ENCODE measurements at places on chromosomes 5 and 9.

DNA sequence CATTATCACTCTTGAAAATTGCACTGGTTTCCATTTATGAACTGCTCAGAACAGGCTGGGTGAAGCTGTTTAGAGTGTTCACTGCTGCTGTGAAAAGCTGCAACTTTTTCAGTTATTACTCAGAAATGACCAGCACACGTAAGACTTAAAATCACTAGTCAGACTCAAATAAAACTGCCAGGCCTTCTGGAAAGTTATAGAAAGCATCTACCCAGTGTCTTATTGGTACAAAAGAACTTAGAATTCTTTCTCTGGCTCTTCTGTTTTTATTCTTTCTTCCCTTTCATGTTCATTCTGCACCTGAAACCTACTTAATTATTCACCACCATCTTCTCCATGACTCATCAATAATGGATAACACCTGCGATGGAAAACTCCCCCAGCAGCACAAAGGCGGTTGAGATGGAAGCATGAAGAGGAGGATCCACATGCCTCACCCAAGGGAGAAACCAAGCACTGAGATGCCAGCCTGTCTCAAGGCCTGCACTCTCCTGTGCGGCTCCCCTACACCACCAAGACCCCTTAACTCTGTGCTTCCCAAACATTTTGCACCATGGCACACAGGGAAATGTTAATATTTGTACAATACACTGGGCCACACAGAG is 171.9 kb downstream of the ENTREP1 start:
- DNase-seq, result no peak

DNA sequence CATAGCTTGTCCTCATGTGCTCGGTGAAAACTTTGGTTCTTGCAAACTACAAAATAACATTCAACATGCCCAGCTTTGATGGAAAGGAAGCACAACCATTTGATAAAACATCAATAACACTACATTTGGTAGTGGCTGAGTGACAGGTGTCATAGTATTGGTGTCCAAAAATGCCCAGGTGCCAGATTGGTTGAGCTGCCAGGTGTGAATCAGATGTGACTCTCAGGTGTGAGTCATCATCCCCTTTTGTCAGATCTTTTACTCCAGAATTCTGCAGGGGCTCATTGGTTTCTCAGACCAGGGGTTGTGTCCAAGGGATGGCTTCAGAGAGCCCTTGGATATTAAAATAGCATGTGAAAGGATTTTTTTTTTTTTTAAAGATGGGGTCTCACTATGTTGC is 22.5 kb upstream of the POMT1 start:
- DNase-seq, result no peak

DNA sequence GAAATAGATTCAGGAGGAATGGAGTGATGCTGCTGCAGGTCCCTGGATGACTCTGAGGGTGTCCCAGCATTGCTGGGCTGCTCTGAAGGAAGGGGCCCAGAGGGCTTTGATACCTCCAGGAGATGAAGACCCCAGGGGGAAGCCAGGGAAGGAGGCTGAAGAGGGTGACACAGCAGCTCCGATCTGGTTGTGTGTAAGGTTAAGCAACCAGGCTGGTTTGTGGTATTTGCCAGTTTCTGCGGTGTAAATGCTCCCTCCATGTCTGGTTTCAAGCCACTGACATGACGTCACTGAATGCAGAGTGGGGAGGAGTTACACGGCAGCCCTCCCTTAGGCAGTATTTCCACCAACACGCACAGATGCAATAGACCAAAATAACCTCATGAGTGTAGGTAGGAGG is 40.0 kb upstream of the ORM1 start:
- DNase-seq, result no peak

GRCh38 chr5:57531333-57531732 is 48.7 kb upstream of the ACTBL2 start:
- DNase-seq, result no peak

- no peak for DNase-seq
Measured at GRCh38 chr9:73154722-73155121, 3.1 kb downstream of the ANXA1 start.

GRCh38 chr5:87121304-87122150 is 146.2 kb upstream of the RASA1 start:
- DNase-seq, result no peak

DNA sequence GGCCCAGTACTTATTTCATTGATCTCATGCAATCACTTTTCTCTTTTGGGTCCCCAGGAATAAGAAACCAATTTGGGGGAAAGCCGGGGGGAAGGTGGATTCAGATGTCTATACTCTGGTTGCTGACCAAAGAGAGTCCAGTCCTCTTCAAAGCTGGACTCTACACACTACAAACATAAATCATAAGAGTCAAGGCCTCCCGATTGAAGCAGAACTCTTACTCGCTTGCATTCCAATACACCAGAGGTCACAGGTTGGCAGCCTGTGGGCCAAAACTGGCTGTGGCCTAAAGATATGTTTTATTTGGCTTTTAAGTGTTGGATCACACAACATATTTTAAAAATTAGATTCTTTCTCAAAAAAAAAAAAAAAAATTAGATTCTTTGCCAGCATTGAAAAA is 311.4 kb upstream of the MSX2 start:
- no peak for DNase-seq

- DNase-seq, result no peak
Measured at GRCh38 chr5:131285703-131286399, 22.0 kb downstream of the CDC42SE2 start.

- DNase-seq, result no peak
Measured at GRCh38 chr5:33808699-33809098, 83.1 kb downstream of the ADAMTS12 start.

- DNase-seq, result no peak
Measured at GRCh38 chr5:167576126-167576525, 715.3 kb upstream of the WWC1 start.

- DNase-seq, result no peak
Measured at GRCh38 chr5:180498378-180498777, 4.2 kb downstream of the CNOT6 start.

- no peak for DNase-seq
Measured at GRCh38 chr9:33124751-33125381, 42.3 kb downstream of the B4GALT1 start.

DNA sequence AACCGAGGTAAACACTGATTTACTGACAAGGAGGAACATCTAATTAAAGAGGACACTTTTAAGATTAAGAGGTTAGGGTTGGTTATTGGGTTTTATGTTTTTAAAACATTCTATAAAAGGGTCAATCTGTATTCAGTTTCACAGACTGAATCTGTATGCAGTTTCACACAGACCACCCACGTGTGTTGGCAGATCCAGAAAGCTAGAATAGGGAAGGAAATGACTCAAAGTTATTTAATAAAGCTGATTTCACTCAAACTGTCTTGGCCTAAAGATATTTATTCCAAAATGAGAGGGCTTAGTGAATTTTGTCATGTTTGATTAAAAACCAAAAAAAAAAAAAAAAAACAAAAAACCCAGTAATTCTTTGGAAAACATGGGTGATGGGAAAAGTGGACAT is 140.2 kb downstream of the SLC24A2 start:
- no peak for DNase-seq

DNA sequence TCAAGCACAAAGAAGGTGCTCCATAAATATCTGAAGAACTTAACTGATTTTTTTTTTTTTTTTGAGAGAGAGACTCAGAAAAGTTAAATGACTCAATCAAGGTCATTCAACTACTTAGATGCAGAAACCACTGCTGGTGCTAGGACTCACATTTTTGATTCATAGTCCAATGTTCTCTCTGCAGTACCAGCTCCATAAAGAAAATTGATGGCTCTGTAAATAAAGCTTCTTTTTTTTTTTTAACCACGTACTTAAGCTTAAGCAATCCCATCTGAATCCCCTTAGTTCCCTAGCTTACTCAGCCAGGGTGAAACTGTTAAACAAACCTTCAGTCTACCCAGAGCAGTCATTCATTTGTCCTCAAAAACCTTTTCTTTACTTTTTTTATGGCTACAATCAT is 657.0 kb upstream of the WWC1 start:
- no peak for DNase-seq

DNA sequence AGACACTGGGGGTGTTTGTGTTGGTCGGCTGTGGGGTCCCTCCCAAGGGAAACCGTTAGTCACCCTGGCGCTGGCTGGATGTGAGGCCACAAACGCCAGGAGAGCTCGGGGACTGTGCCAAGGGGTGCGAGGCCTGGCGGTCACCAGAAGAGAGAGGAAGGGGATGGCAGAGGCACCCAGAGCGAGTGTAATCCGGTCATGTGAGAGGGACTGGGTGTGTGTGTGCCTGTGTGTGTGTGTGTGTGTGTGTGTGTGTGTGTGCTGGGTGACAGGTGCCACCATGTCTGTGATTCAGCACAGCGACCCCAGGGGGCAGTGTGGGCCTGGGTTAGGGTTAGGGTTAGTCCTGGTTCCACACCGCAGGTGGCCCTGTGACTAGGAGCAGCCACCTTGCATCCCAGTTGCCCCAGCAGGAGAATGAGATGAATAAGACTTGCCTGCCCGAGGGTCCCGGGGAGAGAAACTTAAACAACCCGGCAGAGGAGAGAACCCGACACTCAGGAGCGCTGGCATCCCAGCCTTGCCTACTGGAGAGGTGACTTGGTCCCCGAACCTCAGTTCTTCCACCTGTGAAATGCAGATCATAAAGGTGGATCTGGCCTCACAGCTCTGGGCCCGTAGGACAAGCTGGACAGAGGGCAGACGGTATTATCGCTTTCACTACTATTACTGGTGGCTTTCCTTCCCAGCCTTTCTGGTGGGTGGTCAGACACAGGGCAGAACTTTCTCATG is 1.4 kb upstream of the ADAMTSL2 start:
- peak; percentile 78 for DNase-seq

GRCh38 chr9:89309166-89309565 is 1.8 kb upstream of the CKS2 start:
- DNase-seq, result no peak

DNA sequence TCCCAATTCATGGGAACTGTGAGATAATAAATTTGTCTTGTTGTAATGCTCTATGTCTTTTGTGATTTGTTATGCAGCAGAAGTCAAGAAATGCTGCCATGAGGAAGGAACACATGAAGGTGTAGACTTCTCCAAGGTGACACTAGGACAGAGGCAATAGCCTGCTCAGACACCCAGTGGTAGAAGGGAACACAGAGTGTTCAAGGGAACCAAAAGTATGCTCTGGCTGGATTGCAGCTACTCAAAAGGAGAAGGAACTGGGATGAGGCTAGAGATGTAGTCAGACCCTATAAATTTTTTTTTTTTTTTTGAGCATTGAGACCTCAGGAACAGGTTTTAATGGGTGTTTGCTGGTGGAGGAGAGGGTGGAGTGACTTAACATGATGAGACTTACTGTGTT is 232.5 kb downstream of the PARP8 start:
- no peak for DNase-seq

- no peak for DNase-seq
Measured at GRCh38 chr9:73239570-73240265, 88.1 kb downstream of the ANXA1 start.

GRCh38 chr5:73387149-73387591 is 61.4 kb downstream of the FOXD1 start:
- no peak for DNase-seq

DNA sequence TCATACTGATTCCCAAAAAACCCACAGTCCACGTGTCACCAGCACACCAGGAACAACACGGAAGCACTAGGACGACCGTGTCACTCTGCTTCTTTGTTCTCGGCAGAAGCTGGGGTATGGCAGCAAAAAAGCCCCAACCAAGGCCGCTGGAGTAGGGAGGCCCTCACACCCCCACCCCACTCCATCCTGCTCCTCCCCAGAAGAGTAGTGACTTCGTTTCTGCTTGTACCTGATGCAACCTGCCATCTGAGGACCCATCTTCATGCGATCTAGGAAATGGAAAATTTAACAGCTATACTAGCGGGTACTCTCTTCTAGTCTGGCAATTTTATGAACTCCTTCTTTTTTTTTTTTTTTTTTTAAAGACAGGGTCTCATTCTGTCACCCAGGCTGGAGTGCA is 3.7 kb downstream of the UBAC1 start:
- no peak for DNase-seq

GRCh38 chr5:88678770-88679381 is 204.1 kb downstream of the MEF2C start:
- DNase-seq, result no peak

GRCh38 chr9:14437354-14438231 is 123.7 kb upstream of the NFIB start:
- no peak for DNase-seq

GRCh38 chr5:88929385-88929784 is 46.4 kb upstream of the MEF2C start:
- no peak for DNase-seq

DNA sequence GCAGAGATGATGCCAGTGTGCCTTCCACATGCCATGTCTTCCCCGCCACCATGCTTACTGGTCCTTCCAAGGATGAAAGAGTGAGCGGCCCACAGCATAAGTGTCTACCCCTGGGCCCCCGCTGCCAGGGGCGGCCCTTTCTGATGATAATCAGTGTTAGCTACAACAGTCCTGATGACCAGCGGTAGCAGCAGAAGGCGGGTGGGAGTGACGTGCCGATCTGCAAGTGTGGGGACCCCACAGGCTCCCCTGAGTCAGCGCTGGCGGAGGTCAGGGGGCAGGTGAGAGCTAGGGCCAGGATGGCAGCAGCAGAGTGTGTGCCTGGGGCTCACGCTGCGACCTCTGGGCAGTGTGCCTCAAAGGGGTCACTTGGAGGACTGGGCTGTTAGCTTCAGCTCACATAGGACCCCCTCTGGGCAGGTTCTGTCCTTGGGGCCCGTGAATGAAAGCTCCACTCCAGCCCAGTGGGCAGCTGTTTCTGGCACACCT is 80.4 kb downstream of the HMCN2 start:
- DNase-seq, result no peak

- DNase-seq, result no peak
Measured at GRCh38 chr5:168159425-168159824, 132.0 kb upstream of the WWC1 start.
